ENCODE measurements at places on chromosomes 16 and 17.

DNA sequence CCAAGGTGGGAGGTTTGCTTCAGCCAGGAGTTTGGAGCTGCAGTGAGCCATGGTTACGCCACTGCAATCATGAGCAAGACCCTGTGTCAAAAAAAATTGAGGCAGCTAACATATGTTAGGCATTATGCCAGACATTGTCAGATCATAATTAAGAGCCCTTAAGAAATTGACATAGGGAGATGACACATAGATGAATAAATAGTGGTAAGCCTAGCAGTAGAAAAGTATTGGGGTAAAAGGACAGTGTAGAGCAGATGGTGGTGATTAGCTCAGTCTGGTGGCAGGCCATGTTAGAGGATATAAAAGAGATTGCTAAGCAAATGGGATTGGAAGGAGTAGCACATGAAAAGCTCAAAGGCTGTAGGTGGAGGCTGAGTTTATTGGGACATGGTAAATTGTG is 22.6 kb downstream of the SRCAP start:
- no peak for DNase-seq

DNA sequence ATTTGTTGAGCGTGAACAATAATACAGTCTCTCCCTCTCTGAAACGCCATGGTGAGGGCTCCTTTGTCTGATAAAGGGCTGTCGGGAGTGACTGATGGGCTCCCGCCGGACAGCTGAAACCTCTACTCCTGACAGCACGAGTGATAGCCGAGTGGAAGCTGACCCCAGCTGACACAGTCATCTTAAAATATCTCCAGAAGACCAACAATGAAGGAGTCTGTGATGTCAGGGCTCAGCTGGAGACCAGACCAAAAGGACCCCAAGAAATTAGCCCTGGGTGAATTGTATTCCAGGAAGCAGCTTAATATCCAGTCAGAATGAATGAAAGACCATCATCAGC is 22.4 kb downstream of the CCDC182 start:
- no peak for DNase-seq

GRCh38 chr17:70906808-70907207 is 737.5 kb downstream of the KCNJ2 start:
- no peak for DNase-seq

DNA sequence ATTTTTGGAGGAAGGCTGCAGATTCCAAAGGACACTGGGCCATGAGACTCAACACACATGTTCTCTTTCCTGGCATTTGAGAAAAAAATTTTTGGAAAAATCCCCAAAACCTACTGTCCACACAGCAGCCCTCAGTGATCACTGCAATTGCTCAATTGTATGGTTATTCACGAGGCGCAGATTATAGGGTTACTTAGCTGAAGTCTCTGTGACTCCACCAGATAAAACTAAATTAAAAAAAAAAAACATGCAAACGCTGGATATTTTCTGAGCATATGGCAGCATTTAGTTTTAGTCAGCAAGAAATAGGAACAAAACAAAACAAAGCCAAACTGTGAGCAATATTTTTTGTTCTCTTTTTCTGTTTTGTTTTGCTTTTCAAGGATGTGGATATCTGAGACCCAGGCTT is 83.8 kb upstream of the FAM20A start:
- DNase-seq, result no peak

DNA sequence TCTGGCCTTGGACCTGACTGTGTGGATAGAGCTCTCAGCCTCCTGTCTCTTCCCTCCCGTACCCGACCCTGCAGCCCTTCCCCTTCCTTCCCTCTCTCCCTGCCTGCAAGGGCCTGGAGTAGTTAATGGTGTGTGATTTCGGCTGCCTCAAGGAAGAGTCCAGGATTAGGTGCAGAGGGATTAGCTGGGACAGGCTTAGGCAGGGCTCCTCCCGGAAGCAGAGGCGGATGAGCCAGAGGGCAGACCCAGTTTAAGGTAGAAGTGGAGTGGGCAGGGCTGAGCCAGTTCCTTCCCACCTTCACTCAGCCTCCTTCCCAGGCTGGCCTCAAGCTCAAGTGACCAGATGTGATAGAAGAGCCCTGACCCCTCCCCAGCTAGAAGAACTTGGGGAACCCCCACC is 16.8 kb downstream of the GUCY2D start:
- DNase-seq, result no peak

- DNase-seq, result no peak
These were observed 5.6 kb downstream of the RAP1GAP2 start for GRCh38 chr17:2801841-2802240.

GRCh38 chr17:63986821-63987220 is 11.3 kb upstream of the PRR29 start:
- no peak for DNase-seq

DNA sequence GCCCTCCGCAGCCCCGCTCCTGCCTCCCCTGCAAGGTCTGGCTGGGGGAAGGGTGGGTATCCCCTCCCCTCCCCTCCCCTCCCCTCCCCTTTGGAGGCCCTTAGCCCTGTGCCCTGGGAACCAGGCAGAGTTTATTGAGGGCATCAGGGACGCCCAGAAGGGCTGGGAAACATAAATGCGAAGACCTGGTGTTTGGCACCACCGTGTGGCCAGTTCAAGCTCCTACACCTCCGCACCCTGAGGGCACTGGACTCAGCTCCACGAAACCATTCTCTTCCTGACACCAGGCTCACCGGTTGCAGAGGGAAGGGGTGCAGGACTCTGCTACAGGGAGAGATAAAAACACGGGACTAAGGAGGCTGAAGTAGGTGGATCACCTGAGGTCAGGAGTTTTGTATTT is 1.0 kb upstream of the AIPL1 start:
- peak; percentile 19 for DNase-seq

GRCh38 chr16:46751381-46751780 is 3.2 kb upstream of the MYLK3 start:
- DNase-seq, result no peak

GRCh38 chr16:30369938-30370455 is 297 bp downstream of the TBC1D10B start:
- no peak for DNase-seq

DNA sequence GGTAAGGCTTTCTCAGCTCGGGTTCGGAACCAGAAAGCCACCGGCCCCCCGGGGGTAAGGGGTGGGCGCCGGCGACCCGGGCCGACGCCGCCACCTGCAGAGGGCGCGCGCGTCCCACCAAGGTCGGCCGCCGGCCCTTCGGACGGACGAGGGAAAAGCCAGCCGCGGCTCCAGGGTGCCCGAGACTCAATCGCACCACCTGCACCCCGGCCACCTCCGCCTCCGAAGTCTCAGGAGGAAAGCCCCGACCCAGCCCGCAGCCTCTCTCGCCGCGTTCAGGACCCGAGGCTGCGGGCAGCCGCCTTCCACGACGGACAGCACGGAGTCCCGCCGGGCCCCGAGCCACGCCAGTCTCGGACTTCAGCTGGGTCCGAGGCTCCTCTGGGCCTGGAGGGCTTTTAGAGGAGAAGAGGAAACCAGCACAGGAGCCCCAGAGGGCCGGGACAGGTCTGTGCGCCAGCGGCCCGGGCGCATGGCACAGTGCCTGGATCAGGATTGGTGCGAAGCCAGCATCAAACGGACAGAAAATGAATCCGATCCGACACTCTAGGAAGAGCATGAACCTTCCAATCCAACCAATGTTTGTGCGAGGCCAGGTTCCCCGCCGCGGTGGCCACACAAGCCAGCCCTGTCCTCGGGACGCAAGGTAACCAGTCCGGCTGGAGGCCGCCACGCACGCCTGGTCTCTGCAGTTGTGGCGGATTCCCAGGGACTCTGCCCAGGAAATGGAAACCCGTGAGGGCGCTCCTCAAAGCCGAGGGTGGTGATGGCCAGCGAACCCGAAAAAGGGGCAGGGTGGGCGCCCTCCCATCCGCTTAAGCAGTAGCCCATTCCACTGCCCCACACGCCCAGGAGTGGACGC is 6.7 kb downstream of the CBX8 start:
- DNase-seq, result no peak

DNA sequence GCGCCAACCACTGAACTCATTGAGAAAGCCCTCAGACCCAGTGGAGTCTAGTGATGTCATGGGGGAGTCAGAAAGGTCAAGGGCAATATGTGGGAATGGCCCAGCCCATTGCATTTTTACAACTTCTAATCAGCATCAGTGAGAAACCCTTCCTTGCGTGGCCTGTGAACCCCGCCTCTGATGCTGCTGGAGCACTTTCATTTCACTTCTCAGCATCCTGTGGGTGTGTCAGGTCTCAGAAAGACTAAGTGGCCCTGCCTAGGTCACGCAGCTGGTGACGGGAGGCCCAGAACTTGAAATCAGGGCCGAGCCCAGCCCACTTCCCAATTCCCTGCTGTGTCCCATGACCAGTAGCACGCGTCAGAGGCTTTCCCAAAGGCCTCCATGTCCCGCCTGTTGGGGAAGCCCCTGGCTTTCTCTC is 6.1 kb downstream of the DNAI2 start:
- DNase-seq, result no peak

DNA sequence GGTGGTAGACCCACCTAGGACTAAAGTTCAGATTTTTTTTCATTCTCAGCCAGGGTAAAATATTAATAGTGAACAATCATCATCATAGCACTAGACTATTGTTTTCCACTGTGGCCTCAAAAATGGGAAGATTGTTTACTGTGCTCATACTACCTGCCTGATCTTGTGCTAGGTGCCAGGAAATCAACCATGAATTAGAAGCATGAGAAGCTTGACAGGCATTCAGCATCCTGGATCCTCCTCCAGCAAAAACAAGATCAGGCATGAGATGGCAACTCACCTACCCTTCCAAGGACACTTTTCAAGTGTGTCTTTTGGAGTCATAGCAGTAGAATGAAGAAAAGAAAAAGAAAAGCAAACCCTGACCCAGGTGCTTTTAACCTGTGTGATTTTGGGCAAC is 174.2 kb downstream of the CYLD start:
- no peak for DNase-seq

- DNase-seq, result no peak
These were observed 3.8 kb upstream of the SNX20 start for GRCh38 chr16:50684823-50685461.

DNA sequence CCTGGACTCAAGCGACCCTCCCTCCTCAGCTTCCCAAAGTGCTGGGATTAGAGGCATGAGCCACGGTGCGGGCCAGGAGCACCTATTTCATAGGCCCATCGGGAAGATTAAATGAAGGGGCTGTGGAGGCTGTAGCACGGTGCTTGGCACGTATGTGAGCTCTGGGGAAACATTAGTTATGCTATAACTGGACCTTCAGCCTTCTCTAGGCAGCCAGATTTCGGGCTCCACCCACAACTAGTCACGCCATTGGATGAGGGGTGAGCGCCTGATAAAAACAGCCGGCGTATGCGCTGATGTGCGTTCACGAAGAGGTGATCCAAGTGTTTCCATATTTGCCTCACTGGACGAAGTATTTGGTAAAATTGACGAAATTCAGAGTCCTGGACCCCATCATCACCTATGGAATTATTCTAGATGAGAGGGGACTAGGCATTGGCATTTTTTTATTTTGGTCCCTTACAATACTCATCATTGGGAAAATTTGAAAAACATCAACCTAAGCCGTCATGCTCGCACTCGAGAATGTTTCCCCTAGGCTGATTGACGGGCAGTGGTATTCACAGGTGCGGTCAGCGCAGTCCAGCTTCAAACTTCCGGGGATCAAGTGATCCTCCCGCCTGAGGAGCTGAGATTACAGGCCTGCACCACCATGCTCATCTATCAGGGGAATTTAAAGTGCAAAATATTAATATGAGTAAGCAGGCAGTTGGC is 1.8 kb upstream of the ANKRD11 start:
- DNase-seq, result no peak

DNA sequence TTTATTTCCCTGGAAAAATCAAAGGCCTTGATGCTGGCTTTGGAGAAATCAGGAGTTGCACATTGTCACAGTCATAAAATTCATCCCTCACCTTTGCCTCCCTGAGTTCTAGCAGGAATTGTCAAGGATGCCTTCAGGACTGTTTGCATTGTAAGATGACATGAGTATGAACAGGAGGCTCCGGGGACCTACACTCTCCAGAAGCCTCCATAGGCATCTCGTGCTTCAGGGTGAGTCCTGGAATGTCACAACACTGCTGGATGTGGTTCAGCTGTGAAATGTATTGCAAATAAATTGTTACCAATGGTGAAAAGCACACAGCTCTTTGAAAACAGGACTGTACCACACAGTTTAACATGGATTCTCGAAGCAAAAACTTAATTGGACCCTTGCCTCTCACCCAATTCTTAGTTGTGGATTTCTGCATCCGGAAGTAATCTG is 535.4 kb upstream of the C16orf82 start:
- no peak for DNase-seq

- DNase-seq, result no peak
These were observed 36.6 kb upstream of the CHMP6 start for GRCh38 chr17:80955078-80955477.

GRCh38 chr17:41870627-41871026 is 5.4 kb upstream of the KLHL11 start:
- no peak for DNase-seq

DNA sequence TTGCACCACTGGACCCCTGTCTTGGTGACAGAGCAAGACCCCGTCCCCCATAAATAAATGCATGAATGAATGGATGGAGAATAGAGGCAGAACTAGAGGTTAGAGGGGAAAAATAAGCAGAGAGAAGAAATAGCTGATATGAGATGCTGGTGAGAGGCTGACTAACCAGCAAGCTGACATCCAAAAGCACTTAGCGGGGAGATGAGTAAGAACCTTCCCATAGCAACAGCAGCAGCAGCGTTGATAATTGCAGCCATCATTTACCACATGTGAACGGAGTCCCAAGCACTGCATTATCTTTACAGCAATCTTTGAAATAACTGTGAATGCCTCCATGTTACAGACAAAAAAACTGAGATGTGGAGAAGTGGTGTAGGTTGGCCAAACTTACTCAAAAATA is 777.3 kb upstream of the EEF2KMT start:
- DNase-seq, result no peak

DNA sequence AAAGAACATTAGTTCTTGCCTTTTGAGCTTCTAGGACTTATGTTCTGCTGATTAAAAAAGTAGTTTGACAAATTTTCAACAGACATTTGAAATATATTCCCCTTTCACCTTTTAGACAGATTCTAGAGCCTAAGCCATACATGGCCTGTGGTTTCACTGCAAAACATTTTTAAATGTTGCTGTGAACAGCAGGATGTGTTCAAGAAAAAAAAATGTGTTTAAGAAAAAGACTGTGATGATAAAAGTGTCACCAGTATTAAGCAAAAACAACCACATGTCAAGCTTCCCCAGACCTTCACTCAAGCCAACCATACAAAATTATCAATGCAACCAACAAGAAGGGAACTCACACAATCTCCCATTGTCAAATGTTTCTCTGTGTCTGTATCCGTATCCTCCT is 103.5 kb downstream of the SYCE1L start:
- DNase-seq, result no peak

GRCh38 chr17:2939714-2940351 is 123.6 kb downstream of the OR1D5 start:
- DNase-seq, result no peak

- DNase-seq, result no peak
These were observed 57.4 kb upstream of the MRTFB start for GRCh38 chr16:14013571-14014283.

GRCh38 chr17:8142158-8142886 is 9.9 kb downstream of the PER1 start:
- DNase-seq, result no peak
